ENCODE measurements at places on chromosomes 12 and 14. TPM values are rescaled to one million over a fixed set of nuclear protein-coding genes. Genes with fewer than 3 reads are reported as not detected.

The CCDC88C gene
- 71.7 TPM for total RNA-seq

The CLEC4D gene
- total RNA-seq, result not detected

The OAS2 gene
- total RNA-seq, result 40.1 TPM

The C1R gene
- total RNA-seq, result 1.2 TPM

The GPX2 gene
- total RNA-seq, result not detected

The INHBE gene
- 0.61 TPM for total RNA-seq

GRCh38 chr14:22303589-22304195 is 285.3 kb downstream of the DAD1 start:
- no peak for DNase-seq

- DNase-seq, result no peak
These were observed 1.2 kb downstream of the CDKL1 start for GRCh38 chr14:50395448-50395847.

- no peak for DNase-seq
These were observed 4.1 kb downstream of the KRT85 start for GRCh38 chr12:52363111-52363679.

DNA sequence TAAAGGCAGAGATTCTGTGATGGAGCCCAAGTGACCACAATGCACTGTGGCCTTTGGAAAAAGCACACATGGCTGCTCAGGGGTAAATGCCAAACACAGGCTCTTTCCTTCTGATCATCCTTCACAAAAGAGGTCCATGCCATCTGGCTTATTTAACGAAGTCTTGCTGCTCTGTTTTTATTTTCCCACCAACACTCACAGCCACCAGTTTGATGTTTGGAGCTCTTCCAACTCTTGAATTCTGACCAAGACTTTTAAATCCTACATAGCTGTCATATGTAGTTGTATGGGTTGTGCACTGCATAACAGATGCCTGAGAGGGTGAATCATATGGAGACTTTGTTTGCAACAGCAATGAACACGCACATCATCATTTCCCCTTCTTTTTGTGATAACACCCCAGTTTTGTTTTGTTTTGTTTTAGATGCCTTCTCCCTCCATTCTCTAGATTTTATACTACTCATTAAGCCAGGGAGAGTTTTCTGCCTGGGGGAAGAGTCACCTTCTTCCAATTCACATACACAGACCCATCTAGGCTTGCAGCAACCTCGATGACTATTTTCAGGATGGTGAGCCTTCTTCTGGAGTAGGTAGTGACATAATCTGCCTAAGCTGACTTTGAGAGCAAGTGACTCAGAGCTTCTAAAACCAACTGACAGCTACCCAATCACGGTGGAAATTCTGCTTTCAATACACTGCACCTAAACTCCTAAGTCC is 145.2 kb upstream of the WSCD2 start:
- no peak for DNase-seq

DNA sequence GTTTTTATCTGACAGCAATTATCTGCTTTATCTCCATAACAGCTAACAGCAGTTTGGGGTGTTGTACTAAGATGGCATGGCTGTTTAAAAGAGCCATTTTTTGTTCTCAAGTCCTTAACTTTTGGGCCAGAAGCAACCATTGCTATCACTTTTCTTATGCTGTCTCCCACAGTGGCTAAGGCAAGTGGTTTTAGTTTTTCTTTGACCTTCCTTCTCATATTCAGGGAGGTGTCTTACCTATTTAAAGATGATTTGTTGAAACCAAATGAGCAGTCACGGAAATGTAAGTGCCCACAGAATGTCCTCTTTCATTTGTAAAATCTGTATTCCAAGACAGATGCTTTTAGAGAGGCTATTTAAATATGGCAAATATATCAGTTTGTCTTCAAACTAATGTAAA is 96.8 kb upstream of the USP15 start:
- no peak for DNase-seq

DNA sequence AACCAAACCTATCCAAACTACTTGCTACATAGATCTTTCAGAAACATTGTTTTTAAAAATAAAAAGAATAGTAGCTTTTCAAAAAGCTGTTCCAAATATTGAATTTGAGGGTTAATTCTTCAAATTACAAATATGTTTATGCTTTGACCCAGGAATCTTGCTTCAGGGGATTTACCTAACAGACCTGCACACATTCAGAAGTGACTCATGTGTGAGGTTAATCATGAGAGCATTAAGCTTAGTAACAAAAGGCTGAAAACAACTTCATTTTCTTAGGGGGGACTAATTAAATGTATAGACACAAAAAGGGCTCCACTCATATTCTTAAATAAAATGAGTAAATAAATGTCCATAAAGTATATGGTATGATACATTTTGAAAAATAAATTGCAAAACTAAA is 672.4 kb upstream of the FLRT2 start:
- DNase-seq, result no peak

- DNase-seq, result no peak
These were observed 22.2 kb upstream of the PRICKLE1 start for GRCh38 chr12:42611571-42612230.

DNA sequence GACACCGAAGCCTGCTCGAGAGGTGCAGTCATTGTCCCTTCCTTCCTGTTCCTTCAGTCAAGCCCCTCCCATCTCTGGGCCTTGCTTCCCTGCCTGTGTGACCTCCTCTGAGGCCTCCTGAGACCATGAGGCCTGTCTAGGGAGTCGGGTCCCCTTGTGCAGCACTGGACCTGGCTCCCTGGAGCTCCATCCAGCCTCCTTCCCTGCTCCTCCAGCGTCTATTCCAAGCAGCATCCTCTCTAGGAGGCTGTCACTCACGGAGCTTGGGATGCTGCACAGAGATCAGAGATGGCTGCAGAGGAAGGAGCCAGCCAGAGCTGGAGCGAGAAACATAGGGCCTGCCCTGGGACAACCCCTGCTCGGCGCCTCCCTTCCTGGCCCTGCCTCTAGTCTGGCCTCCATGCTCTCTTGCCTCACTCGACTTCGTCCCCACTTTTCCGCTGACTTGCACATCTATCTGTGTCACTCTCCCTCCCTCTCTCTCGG is 142.7 kb downstream of the BCL11B start:
- no peak for DNase-seq

DNA sequence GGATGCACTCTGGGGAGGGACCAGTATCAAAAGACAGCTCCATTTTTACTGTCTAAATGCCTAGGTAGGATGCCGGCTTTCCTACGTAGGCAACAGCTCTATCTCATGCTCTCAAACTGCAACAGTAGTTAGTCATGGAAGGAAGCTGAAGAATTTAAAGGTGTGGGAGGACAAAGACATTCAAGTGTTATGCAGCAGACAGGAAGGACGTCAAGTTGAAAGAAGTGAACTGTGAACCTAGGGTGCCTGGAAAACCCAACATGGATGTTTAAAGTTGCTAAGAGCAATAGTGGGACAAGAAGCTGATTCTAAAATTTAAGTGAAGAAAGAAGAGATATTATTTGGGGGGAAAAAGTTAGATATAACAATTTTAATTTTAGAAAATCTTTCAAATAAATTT is 5.9 kb downstream of the SEC23A start:
- no peak for DNase-seq

- DNase-seq, result no peak
These were observed 58.9 kb downstream of the ARF6 start for GRCh38 chr14:49951691-49952345.

- no peak for DNase-seq
These were observed 87.7 kb downstream of the GPR135 start for GRCh38 chr14:59377491-59377890.

GRCh38 chr12:53586745-53587144 is 39.4 kb downstream of the ATF7 start:
- DNase-seq, result no peak

- no peak for DNase-seq
These were observed 795.5 kb downstream of the AACS start for GRCh38 chr12:125860672-125861288.

DNA sequence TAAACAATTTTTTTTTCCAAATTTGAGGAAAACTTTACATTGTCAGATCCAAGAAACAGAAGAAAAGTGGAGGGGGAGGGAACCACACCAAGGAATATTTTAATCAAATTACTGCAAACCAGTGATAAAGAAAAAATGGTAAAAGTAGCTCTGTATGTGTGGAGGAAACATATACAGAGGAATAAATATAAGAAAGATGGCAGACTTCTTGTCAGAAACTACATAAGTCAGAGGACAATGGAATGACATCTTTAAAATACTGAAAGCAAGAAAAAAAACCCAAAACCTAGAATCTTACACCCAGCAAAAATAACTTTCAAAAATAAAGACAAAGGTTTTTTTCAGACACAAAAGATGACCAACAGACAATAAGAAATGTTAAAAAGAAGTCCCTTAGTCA is 10.2 kb upstream of the LLPH start:
- DNase-seq, result no peak

DNA sequence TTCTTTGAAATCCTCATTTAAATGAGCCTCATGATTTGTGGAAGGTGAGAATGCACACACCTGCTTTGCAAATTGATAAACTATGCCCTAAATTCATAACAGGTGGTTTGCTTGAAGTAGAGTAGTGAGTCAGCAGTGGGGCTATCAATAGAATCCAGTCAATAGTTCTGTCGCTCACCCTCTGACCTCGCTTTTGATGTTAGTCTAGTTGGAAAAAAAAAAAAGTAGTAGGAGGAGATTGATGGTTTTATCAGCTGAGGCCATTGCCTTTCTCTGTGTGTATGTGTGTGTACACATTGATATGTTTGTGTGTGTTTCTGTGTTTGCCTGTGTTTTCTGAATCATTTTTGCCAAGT is 267.3 kb downstream of the SNAPC1 start:
- no peak for DNase-seq

- no peak for DNase-seq
These were observed 54.2 kb downstream of the CKAP4 start for GRCh38 chr12:106193394-106194215.

DNA sequence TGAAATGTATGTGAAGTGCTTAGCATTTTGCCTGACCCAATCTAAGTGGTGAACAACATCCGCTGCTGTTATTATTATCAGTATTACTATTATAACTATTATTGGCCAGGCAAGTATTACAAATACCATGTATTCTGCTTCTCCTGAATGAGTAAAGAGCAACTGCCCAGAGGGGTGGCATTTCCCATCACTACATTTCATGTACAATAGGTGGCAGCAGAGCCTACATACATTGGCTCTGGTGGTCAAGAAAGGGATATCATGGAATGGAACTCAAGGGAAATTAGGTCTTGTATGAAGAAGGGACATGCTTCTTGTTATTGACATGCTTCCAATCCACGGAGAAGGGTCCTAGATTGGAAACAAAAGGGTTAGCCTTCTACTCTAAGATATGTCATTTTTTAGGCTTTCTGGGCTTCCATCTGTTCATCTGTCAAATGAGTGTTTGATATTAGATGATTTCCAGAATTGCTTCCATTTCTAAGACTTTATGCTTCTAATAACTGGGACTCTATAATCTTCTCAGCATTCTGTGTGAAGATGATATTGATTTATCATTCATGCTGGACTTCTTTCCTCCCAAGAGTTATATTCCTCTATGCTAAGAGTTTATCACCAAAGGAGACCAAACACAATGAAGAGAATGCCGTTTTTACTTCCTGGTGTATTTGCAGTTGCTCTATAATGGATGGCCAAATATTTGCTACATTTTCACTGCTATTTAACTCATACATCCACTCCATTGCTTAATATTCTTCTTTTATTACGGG is 239.1 kb downstream of the SSPN start:
- no peak for DNase-seq
